Hematopoietic multipotent progenitor cell treated with erythropoietin and hydrocortisone succinate and interleukin-3 and kit ligand, for 8 days (in vitro differentiated cells): ENCODE measurements at places on chromosomes 4 and X.
A peak's percentile ranks its signal among the peaks of the same experiment; 100 is the strongest.

DNA sequence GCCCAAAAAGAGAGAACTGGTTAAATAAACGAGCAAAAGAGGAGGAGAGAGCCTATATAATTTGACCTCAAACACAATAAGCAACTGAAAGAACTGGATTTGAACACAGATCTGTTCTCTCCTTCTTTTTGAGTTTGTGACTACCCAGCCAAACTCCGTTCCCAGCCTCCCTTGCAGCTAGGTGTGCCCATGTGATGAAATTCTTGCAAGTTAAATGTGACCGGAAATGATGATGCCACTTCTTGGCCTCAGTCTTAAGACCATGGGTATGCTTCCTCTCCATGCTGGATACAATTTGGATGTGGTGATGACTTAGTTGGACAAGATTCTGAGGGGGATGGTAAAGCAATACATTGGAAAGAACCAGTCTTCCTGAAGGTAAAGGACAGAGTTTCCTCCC lies 204.1 kb downstream of the PTTG2 start:
- no peak for DNase-seq

GRCh38 chr4:77917075-77917474 lies 54.4 kb downstream of the MRPL1 start:
- DNase-seq = no peak

- no peak for DNase-seq
Measured at GRCh38 chr4:168411318-168412150, 68.8 kb downstream of the DDX60L start.

GRCh38 chr4:175048906-175049305 lies 130.7 kb downstream of the ADAM29 start:
- DNase-seq = no peak

- DNase-seq = no peak
Measured at GRCh38 chr4:184574861-184575260, 74.4 kb downstream of the CASP3 start.

- DNase-seq = no peak
Measured at GRCh38 chrX:10296576-10296975, 139.8 kb downstream of the CLCN4 start.

DNA sequence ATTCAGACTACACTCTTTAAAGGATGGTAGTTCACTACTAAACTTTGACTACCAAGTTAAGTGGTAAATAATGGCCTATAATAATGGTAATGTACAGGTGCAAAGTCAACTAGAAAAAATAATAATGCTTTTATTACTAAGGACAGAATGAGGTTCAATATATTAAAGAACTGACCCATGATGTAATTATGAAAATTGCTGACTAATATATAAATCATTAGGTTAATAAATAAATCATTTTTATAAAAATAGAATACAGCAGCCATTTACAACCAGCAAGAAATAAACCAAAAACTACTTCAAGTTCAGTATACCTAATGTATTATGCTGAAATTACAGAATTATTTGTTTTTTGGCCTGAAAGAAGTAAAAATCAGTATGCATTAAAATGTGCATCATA lies 577.2 kb downstream of the PPARGC1A start:
- DNase-seq = no peak

DNA sequence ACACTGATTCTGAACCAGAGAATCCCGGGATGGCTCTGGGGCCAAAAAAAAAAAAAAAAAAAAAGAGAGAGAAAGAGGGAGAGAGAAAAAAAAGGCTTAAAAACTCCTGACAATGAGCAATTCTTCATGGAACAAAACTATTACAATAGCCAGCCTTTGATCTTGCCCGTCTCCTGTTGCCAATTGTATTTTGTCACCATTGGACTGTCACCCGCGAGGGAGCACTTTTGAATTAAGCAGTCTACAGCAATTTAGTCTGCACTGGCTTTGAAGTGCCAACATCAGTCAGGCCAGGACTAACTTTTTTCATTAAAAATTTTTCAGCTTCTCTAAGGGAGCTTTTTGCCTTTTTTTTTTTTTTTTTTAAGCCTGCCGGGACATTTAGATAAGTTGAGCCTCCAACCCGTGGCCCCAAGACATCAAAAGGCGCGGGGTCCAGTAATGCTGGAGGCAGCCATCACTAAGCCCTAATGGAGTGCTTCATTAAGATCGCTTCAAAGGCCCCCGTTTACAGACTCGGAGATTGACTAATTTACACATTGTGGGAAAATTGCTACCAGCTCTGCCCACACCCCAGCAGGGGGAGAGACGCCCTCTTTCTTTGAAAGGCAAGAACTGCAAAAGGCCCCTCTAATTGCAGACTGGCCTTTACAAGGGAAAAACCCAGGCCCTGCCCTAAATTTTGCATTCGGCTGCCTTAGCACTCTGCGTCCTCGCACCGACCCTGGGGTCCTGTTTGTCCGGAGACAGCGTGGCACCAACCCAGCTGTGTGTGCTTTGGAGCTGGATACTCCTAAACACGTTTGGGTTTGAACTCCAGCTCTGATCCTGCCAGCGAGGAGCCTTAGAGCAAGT lies 98.1 kb upstream of the MSX1 start:
- DNase-seq = peak; percentile 2

DNA sequence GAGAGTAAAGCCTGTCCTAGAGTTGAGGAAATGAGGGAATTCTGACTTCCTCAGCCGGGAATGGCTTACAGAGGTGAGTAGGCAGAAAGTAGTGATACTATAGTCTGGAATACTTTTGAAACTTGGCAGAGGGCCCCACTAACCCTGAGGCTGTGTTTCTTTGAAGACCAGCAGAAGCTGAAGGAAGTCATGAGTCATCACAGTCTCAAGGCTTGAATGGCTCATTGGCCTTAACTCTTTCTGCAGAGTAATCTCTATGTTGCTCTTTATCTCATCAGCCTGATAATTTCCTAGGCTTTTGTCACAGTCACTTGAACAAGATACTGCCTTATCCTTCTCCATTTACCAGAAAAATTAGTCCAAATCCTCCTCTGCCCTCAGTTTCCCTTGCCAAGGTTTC lies 80.8 kb downstream of the ANKRD50 start:
- DNase-seq = peak; percentile 73

DNA sequence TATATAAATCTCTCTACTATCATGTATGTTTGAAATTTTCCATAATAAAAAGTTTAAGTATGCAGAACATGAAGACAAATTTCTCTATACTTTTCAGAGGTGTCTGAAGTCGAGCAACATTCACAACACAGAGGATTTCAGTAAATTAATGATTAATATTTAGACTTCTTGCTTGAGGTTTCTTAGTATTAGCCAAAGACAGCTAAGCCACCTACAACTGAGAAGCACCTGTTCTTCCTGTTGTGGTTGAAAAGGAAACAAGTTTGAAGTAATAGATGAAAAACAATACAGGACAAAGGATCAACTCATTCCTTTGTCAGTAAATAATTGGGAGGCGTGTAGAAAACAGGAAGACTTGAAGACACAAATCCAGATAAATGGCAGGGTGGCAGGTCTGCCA lies 21.1 kb downstream of the SCML1 start:
- DNase-seq = no peak

DNA sequence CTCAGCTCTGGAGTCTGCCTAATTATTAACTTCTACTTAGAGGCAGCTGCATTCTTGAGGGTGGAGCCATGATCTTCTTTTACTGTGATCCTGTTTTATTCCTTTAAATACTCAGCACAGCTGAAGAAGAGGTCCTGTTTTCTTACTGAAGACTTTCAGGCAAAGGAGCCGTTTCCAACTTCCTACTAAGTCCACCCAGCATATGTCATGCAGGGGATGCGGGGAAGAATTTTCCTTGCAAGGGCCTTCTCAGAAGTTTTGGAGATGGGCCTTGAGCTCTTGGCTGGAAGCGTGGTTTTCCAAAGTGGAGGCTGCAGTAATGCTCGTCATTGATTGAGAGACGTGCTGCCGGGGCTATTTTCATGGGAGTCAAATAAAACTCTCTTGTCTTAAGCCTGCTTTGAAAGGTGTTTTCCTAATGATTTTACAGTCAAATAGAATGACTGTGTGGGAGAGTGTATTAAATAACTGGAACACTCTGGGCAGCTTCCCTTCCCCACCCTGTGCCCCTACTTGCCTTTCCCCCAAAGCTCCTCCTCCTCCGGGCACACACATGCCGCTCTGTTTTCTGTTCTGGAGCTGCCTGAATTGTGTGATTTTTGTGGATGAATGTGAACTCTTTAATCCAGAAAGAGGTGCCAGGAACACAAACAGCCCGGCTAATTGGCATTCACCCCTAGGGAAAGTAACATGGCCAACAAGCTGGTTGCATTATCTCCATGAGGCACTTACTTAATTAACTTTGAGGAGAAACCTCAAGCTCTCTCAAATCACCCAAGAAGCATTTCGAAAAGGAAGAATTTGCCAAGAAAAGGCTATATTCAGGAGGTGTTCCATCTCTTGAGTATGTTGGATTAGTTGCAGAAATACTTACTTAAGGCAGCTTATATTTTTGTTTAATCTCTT lies 28.1 kb downstream of the FGF2 start:
- DNase-seq = no peak

GRCh38 chr4:111434586-111434985 lies 710.7 kb upstream of the FAM241A start:
- DNase-seq = no peak

- DNase-seq = no peak
Measured at GRCh38 chrX:147069926-147070325, 255.4 kb upstream of the CXorf51A start.

GRCh38 chr4:3031357-3032082 lies 42.8 kb downstream of the HTT-AS start:
- no peak for DNase-seq

DNA sequence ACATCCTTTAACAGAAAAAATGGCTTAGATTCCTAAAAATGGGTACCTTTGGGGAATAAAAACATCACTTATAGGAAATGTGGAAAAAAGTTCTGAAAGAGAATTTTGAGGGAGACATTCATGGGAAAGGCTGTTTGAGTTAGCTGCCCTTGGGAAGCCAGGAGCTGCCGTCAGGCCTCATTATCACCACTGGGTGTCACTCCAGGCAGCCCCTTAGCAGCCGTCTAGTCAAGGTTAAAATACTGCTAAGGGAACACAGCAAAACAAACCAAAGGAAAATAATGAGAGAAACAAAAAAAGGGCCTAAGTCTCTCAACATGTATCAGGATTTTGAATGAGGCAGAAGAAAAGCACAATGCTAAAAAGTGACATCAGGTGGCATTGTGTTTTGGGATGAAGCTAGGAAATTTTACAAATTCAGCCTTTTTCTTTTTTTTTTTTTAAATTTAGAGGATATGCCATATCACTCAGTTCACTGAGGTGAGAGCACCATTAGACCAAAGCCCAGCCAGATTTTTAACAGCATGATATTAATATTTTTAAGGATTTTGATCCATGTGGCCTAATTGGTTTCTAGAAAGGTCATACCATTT lies 235.3 kb downstream of the GPAT3 start:
- DNase-seq = peak; percentile 59

GRCh38 chrX:123920105-123920785 lies 41.3 kb upstream of the STAG2 start:
- DNase-seq = no peak

DNA sequence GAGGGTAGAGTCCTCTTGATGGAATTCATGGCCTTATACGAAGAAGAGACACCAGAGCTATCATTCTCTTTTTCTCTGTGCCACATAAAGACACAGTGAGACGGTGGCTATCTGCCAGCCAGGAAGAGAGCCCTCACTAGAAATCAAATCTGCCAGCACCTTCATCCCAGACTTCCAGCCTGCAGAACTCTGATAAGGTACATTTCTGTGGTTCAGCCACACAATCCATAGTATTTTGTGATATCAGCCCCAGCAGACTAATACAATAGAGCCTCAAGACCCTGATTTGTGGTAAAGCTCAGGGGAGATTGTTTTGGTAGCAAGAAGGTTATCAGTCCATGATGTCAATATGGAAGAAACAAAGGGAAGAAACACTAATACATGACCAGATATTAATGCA lies 1213.2 kb downstream of the NLGN4X start:
- DNase-seq = peak; percentile 89

- DNase-seq = no peak
Measured at GRCh38 chrX:40908857-40909475, 173.6 kb upstream of the MED14 start.

DNA sequence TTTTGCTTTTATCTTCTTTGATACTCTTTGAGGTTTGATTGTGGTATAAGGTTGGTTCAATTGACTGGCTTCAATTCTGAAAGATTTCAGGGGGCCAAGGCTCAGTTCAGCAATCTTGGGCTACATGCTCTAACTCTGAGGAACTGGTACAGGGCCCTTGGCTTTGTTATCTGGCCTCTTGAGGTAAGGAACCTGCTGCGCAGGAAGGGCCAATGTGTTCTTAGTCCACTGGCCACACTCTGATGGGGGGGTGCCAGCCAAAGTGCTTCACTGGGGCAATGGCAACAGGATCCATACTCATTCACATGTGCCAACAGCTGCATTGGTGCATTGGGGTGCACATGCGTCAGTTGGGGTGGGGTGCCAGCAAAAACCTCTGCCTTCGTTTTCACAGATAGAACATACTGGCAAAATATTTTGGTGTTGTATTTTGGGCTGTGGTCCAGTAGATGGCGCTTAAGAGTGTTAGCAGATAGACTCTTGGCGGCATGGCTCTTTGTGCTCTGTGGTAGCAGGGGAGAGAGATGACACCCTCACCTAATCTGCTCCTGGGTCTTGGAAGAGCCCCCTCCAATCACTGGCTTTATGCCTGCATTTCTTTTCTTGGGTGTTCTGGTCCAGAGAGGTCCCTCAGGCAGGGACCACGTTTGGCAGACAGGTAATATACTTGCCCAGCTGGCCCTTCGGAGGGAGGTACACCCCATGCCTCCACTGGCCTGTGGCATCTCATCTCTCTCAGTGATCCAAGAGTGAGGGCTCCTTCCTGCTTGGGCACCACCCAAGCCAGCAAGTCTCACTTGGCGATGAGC lies 42.9 kb downstream of the NDST3 start:
- DNase-seq = peak; percentile 42

- no peak for DNase-seq
Measured at GRCh38 chr4:153940916-153941315, 152.0 kb upstream of the SFRP2 start.

DNA sequence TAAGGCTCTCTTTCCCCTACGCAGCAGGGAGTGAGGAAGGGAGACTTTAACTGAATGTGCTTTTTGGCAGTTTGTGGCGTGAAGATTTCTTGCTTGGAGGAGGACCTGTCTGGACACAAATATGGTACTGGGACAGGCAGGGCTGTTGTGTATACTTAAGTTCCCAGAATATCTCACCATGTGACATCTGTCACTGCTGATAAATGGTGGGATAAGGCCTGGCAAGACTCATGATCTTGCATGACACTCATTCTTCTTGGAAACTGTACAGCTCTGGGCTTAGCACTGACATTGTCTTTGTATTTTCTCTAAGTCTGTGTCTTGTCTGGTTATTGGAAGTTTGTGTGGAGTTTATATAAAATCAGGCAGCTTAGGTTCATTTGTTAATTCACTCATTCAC lies 93.1 kb downstream of the STK32B start:
- peak; percentile 93 for DNase-seq

DNA sequence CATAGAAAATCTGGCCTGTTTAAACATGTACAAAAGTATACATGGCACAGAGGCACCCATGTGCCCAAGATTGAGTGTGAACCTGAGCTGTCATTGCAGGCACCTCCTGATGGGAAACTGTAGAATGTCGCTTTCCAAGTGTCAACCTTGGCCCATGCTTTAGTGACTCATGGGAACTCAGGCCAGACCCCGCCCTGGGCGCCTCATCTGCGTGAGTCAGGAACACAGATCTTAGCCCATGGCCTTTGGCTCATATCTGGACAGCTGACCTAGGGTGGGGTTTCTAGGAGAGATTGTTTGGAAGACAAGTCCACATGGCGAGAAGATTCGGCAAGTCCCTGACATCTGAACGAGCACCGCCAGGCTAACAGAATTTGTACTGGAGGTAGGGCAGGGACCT lies 50.0 kb downstream of the CYTL1 start:
- DNase-seq = no peak
